HS-27A (cell line): ENCODE measurements at places on chromosomes 3 and 15.

DNA sequence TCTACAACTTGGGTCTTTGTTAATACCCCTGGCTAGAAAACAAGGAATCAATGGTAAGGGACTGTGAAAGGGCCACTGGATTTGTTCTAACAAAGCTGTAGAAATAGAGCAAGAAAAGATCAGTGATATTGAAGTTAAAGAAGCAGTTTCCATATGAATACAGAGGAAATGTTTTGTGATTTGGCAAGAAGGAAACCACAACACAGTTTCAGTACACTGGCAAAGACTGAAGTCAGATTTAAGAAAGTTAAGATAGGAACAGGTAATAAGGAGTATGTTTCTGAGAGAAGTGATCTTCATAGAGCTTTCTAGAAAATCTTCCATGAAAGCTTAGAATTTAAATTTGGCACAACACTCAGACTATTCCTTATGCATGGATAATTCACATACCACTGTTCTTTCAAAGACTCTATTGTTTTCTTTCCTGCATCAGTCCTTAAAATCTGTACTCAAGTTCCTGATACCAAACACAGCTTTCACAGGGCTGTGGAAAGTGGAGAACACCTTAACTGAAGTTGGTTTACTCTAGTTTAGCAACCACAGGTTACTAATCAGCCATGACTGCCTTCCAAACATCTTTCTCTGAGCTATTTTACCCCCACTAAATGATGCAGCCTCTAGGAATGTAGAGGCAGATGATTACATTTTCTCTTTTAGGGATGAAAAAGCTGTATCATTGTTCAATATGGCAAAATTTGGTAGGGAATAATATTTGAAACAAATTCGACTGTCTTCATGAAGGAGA is 32.4 kb upstream of the ALCAM start:
- DNase-seq: peak; percentile 29

- DNase-seq: no peak
Observed at GRCh38 chr15:26996250-26996649, 25.3 kb downstream of the GABRG3 start.

DNA sequence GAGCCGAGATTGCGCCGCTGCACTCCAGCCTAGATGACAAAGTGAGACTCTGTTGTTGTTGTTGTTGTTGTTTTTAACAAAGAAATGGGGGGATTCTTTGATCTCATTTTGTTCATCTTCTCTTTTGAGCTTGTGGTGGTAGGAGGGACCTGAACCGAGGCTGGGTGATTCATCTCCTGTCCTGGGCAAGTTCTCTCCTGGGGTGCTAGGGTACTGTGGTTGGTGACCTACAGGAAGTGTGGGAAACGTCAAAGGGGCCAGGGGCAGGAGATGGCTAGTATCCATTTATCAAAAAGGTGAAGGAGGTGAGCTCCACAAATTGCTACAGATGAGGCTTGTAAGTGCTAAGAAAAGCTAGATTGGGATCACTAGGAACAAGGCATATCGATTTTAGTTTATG is 14.3 kb downstream of the PPCDC start:
- DNase-seq: no peak

DNA sequence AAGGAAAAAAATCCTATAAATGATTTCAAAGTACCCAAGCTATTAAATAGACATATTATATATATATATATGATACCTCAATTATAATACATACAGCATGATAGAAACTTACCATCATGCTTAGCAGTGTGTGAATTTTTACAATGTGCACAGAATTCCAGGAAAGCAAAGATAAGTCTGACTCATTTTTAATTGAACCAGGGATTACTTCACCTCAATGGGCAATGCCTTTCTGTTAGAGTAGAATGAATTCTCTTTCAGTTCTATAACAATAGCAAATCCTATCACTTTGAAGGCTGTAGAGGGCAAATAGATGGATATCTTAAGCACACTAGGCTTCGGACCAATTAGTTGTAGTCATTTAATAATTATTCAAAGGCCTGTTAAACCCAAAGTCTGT is 54.8 kb upstream of the P3H2 start:
- DNase-seq: no peak

DNA sequence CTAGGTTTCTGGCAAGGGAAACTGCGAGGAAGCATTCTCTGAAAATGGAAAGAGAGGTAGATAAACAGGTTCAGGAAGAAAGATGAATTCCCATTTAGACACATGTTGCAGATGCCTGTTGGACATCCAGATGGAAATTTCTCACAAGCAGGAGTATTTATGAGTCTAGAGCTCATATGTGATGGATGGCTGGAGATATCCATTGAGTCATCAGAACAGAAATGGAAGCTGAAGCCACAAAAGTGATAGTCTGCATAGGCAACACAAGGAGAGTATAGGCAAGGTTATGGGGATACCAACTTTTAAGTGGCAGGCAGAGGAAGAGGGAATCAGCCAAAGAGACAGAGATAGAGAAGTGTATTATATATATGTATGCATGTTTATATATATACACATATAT is 6.3 kb upstream of the RAMAC start:
- DNase-seq: no peak

GRCh38 chr3:36846406-36846805 is 82.1 kb upstream of the DCLK3 start:
- DNase-seq: no peak

GRCh38 chr3:116037954-116038911 is 407.1 kb downstream of the LSAMP start:
- DNase-seq: no peak

DNA sequence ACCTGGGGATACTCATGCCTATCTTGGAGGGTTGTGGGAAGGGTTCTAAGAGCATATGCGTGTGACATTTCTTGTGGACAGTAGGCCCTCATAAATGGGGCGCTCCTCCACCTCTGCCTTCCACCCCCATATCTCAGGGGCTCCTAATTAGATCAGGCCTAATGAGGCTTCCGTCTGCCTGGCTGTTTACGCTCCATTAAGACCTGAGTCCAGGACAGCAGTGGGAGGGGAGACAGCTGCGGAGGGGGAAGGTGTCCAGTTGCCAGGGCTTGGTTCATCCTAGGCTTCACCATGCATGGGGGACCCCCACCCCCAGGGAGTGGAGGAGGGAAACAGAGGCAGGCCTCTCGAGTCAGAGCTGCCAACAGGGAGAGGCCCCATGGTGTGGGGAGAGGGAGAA is 9.3 kb upstream of the LINGO1 start:
- no peak for DNase-seq

GRCh38 chr3:177835008-177835407 is 637.7 kb upstream of the TBL1XR1 start:
- peak; percentile 84 for DNase-seq

DNA sequence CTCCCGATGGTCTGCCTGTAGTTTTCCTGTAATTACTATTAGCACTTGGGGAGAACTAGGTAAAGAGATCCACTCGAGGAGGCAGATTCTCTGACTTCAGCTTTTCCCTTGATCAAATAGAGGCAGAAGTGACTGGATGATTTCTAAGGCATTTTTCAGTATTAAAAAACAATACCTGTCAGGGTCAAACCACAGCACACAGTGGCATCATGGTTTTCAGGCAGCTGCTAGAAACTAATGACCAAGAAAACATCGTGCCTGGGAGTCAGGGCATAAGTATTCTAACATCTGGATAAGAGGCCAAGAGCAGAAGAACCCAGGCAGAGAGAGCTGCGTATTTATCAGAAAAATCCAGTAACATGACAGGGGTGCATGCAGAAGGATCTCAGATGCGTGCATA is 419.9 kb downstream of the TUSC7 start:
- DNase-seq: no peak

DNA sequence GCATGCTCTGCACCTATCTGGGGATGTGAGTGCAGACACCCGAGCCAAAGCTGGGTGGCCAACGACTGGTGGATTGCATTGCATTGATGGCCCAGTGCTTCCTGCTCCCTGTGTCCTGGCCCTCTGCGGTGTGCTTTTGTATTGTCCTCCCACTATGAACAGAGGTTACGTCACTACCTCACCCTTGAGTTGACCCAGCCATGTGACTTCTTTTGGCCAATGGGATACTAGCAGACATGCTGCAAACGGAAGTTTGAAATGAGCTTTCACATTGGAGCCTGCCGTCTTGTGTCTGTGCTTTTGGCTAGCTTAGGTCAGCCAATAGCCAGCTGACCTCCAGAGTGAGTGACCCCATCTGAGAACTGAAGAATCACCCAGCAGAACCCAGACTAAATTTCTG is 15.3 kb upstream of the TBC1D21 start:
- no peak for DNase-seq

DNA sequence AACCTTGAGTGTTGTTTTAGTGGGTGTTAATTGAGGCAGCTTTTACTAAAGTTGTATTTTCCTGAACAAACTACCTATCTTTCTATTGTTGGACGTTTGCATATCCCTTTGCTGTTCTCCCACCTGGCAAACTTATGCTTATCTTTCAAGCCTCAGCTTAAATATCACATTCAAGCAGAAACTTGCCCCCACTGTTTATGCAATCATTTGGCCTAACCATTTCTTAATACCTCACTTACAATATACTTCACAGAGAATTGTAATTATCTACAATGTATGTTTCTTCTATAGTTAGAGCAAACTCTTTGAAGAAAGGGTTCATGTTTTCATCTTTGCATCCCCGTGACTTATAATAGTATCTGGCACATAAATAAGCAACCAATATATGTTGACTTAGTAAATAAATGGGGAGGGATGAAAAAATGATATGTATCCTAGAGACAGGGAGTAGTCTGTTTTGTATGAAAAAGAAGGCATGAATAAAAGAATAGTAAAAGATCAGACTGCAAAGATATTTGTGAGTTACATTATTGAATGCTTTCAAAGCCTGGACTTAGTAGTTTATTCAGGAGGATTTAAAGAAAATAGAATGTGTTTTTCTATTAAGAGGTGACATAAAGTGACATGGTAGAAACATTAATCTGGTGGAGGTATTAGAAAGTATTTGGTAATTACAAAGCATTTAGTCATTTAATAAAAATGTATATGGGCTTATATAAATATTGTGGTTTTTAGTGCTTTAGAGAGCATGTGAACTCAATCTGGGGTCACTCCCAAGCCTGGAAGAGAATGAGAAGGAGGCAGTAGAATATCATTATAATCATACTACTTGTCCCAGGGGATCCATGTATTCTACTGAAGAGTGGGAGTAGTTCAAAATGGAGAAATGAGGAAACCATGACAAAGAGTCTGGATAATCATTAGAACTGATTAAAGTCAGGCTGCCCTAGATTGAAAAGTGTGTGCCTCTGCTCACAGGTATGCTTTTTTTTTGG is 60.0 kb upstream of the DCBLD2 start:
- no peak for DNase-seq

GRCh38 chr3:51163051-51163450 is 222.0 kb upstream of the MANF start:
- no peak for DNase-seq

GRCh38 chr3:141383555-141384129 is 15.3 kb downstream of the ZBTB38 start:
- no peak for DNase-seq
